Muscle of leg (tissue), 16 donors: ENCODE measurements at places on chromosomes 11 and 22.

- peak; percentile 32 for DNase-seq
These were observed 190.9 kb upstream of the BLID start for GRCh38 chr11:122306831-122307391.

- peak; percentile 91 for DNase-seq
These were observed 14.3 kb downstream of the DGKZ start for GRCh38 chr11:46361283-46362155.

GRCh38 chr11:108679045-108679444 lies 14.2 kb downstream of the DDX10 start:
- DNase-seq, result no peak

- DNase-seq, result no peak
These were observed 114.9 kb downstream of the ARHGAP32 start for GRCh38 chr11:129077191-129077590.

GRCh38 chr11:108468478-108468864 lies 1.1 kb upstream of the C11orf65 start:
- no peak for DNase-seq

DNA sequence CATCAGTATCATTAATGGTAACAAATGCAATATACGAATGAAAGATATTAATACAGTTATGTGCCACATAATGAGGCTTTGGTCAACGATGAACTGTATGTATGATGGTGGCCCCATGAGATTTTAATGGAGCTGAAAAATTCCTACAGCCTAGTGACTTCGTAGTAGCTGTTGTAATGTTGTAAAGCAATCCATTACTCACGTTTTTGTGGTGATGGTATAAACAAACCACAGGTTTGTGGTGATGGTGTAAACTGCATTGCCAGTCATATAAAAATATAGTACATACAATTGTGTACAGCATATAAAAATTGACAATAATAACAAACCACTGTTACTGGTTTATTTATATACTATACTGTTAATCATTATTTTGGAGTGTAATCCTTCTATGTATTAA lies 27.4 kb upstream of the GRIA4 start:
- DNase-seq, result no peak

GRCh38 chr11:1260023-1260501 lies 37.2 kb downstream of the MUC5B start:
- DNase-seq, result no peak

DNA sequence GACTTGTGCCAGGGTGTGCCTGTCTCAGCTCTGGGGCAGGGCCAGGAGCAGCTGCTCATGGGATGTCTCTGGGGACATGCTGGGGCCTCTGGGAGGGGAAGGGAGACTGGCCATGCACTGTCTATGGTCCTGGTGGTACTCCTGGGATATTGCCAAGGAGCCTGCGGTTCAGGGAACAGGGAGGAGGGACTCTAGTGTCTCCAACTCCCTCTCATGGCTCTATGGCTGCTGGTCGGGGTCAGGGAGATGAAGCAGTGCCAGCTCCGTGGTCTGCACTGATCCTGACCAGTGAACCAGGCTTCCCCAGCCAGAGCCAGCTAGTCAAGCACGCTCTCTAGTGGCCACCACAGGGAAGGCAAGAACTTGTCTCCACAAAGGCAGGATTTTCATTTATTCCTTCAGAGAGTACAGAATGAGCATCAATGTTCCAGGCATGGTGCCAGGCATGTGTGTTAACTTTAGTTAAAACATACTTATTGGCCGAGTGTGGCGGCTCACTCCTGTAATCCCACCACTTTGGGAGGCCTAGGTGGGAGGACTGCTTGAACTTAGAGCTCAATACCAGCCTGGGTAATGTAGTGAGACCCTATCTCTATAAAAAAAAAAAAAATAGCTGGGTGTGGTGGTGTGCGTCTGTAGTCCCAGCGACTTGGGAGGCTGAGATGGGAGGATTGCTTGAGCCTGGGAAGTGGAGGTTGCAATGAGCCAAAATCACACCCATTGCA lies 2.5 kb upstream of the BEST1 start:
- peak; percentile 98 for DNase-seq

DNA sequence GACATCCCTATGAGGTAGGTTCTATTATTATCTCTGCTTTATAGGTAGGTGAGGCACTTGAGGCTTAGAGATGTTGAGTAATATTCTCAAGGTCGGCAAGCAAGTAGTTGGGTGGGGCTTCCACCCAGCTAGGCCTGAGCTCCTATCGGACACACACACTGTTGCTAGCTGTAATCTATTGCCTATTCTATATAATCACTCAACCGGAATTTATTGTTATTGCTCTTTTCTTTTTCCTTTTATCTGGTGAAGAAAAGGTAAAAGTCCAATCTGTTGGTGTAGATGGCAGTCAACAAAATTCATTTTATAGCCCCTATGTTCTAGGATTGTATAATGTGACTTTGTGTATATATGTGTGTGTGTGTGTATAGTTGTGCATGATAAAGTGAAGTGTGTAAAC lies 3.4 kb downstream of the OR9Q2 start:
- no peak for DNase-seq

- DNase-seq, result no peak
These were observed 28.6 kb downstream of the SNAP29 start for GRCh38 chr22:20887375-20887774.

DNA sequence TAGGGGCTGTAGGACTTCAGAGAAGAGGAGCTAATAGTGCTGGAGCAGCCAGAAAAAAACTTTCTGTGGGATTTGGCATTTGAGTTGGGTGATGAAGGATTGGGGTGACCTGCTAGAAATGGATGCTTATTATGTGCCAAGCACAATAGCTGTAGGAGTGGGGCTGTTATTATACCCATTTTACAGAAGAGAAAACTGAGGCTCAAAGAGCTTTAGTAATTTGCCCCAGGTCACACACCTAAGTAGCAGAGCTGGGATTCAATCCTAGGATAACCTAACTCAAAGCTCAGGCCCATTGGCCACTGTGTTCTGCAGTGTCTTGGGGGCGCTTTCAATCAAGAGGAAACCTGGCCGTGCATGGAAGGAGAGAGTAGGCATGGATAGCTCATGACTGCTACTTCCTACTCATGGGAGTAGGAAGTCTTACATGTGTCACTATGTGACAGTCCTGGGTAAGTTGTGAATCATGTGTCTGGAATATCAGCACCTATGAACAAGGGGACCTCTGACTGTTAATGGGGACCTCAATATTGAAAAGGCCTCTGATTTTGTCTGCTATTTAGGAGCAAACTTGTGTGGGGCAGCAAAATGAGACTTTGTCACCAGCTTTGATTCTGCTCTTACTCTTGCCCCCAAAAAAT lies 6.1 kb upstream of the ELF5 start:
- DNase-seq, result no peak

DNA sequence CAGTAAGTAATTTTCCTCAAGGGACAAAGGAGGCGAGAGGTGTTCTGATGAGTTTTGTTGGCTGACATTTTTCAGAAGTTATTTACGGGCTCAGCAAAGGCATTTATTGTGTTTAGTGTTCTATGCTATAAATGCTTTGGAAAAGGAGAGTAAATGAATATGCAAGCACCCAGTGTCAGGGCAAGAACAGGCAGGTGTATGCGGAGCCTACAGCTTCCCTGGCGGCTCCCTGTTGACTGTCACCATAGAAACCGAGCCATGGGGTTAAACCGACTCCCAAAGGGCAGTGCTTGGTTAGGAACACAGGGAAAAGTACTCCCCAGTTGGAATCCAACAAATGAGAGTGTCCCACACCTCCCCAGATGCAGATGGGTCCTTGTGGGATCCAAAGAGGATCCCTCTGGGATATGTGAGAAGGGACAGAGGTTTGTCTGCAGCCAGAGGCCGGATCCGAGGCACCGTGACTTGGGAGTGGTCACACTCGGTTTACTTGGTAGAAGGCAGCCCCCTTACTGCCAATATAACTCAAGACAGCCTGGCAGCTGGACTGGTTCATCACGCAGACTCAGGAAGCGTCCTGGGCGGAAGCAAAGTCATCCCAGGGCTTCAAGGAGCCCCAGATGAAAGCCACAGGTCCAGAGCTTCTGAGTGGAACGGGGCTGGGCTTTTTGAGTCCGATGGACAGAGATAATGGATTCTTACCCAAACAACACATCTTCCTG lies 329.7 kb downstream of the CTTN start:
- no peak for DNase-seq
